BJ (cell line): ENCODE measurements at places on chromosomes 13 and 19. TPM values are rescaled to one million over a fixed set of nuclear protein-coding genes. Genes with fewer than 3 reads are reported as not detected.
A peak's percentile ranks its signal among the peaks of the same experiment; 100 is the strongest.

The PRTN3 gene
- polyA plus RNA-seq = not detected in 2 replicates

The C3 gene
- 10.0 and 14.7 TPM in 2 replicates for polyA plus RNA-seq

The IGFL3 gene
- polyA plus RNA-seq = not detected in 2 replicates

The DIRAS1 gene
- polyA plus RNA-seq = 11.1 and 21.4 TPM in 2 replicates

The KLF5 gene
- 26.7 and 27.5 TPM in 2 replicates for polyA plus RNA-seq

The ELAVL1 gene
- 39.9 and 41.2 TPM in 2 replicates for polyA plus RNA-seq

DNA sequence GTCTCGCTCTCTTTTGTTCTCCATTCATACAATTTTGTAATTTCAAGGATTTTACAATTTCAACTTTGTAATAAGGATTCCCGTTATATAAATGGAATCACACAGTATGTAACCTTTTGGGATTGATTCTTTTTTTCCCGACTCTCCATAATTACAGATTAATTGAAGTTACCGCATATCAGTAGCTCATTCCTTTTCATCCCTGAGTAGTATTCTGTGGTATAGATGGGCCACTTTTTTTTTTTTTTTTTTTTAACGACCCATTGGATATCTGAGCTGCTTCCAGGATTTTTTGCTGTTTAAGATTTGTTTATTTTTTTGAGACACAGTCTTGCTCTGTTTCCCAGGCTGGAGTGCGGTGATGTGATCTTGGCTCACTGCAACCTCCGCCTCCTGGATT, 27.8 kb downstream of the UHRF1 start:
- no peak for DNase-seq

- no peak for DNase-seq
Measured at GRCh38 chr13:75360170-75360569, 121.8 kb downstream of the TBC1D4 start.

- DNase-seq = peak; percentile 16
Measured at GRCh38 chr19:49987159-49987698, 26.3 kb upstream of the SIGLEC11 start.

- no peak for DNase-seq
Measured at GRCh38 chr13:40194224-40194806, 472.1 kb downstream of the FOXO1 start.

GRCh38 chr13:38141792-38142191, 207.9 kb upstream of the UFM1 start:
- DNase-seq = no peak

- DNase-seq = peak; percentile 94
Measured at GRCh38 chr13:79749984-79750551, 269.1 kb downstream of the NDFIP2 start.

GRCh38 chr13:110282316-110282841, 24.6 kb downstream of the COL4A1 start:
- DNase-seq = no peak

GRCh38 chr13:110410936-110411687, 104.0 kb downstream of the COL4A2 start:
- DNase-seq = no peak

DNA sequence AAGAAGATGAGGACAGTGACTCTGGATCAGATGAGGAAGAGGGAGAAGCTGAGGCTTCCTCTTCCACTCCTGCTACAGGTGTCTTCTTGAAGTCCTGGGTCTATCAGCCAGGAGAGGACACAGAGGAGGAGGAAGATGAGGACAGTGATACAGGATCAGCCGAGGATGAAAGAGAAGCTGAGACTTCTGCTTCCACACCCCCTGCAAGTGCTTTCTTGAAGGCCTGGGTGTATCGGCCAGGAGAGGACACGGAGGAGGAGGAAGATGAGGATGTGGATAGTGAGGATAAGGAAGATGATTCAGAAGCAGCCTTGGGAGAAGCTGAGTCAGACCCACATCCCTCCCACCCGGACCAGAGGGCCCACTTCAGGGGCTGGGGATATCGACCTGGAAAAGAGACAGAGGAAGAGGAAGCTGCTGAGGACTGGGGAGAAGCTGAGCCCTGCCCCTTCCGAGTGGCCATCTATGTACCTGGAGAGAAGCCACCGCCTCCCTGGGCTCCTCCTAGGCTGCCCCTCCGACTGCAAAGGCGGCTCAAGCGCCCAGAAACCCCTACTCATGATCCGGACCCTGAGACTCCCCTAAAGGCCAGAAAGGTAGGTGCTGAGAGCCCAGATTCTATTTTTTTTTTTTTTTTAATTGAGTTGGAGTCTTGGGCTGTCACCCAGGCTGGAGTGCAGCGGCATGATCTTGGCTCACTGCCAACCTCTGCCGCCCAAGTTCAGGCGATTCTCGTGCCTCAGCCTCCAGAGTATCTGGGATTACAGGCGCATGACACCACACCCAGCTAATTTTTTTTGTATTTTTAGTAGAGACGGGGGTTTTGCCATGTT, 2.3 kb downstream of the PPP1R15A start:
- DNase-seq = no peak

DNA sequence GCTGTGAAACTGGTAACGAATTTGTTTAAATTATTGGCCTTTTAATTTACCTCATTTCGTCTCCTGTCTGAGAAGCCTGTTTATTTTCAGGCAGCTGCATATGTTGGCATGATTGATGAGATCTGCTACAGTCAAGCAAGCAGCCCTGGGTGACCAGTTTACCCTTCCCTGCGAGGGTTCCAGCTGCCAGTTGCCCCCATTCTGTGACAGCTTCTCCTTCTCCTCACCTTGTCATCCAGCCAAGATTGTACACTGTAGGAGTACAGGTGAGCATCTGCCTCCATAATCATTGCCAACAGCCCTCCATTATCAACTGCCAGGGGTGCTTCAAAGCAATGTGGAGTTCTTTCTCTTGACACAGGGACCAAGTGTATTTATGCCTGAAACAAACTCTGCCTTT, 1979.9 kb upstream of the PRR20A start:
- no peak for DNase-seq

- DNase-seq = no peak
Measured at GRCh38 chr13:93217721-93218261, 8.8 kb upstream of the GPC6 start.

GRCh38 chr13:93116809-93117208, 109.8 kb upstream of the GPC6 start:
- no peak for DNase-seq

- no peak for DNase-seq
Measured at GRCh38 chr13:55999709-56000108, 1141.0 kb upstream of the PRR20A start.
